ENCODE measurements at places on chromosomes 5 and 9.
A peak's percentile ranks its signal among the peaks of the same experiment; 100 is the strongest.

DNA sequence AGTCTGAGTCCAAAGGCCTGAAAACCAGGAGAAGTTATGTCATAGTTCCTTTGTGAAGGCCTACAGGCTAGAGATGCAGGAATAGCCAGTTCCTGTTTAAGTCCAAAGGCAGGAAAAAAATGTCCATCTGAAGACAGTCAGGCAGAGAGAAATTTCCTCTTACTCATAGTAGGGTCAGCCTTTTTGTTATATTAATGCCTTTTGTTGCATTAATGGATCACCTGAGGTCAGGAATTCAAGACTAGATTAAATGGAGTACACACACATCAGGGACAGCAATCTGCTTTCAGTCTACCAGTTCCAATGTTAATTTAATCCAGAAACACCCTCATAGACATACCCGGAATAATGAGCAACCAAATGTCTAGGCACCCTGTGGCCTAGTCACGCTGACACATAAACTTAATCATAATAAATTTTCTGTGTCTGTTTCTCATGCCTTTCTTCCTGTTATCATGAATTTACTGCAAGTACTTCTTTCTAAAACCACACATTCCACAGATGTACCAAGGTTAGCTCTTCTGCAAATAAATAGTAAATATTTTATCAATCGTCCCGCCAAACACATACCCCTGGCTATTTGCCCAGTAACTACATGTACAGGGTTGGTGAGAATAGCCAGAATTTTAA lies 703.9 kb downstream of the EFNA5 start:
- no peak for ATAC-seq

DNA sequence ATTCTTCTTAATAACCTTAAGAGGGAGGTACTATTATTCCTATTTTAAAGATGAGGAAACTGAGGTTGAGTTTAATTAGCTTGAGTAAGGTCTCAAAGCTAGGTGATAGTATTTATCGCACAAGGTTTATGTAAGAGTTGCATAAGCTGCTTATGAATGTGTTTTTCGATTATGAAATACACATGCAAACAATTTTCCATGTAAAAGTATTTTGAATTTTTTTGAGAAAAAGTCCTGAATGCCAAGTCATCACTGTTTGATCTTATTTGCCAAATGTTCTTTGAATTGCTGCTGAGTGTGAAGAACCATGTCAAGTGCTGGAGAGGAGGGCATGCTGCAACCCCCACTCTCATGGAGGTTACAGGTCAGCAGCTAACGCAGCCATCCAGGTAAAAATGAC lies 174.4 kb downstream of the CARTPT start:
- ATAC-seq: no peak

DNA sequence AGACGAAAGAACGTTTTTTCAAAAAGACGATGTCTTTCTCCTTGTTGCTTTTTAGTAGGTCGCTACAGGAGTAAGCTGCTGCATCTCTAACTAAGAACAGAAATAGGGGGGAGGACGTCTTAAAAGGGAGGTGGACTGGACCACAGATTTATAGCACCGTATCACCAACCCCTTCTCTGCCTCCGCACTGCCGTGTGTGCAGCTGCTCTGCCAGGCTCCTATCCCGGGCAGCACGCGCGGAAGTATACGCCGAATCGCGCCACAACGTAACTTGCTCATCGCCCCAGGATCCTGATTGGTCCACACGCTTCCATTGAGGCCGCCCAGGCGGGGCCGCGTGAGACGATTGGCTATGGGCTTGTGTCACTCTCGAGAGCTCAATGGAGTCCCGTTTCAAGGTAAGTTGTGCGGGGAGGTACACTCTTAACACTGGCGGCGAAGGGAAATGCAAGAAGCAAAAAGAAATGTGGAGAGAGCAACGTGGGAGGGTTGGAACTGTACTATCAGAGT lies at the start of gene ELAVL2:
ELAVL2 (minus strand) TSS at position 121 of the 510 bp plus-strand sequence. CDS start 64,006 bp downstream, outside the sequence.
- peak; percentile 98 for ATAC-seq

DNA sequence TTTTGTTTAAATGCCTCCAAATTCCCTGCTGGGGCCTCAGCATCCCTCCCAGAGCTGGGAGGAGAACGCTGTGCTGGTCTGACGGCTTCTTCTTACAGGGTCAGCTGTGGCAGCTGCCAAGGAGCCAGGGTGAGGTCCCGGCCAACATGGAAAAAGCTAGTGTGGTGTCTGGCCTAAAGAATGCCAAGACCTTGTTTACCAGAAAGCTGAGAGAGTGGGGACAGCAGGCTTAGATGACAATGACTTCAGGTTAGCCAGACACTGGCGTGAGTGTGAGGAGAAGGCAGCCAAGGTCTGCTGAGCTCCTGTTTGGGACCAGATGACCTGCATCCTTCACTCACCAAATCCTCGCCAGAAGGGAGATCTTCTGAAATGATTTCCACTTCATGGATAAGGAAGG lies 112.5 kb downstream of the CRB2 start:
- no peak for ATAC-seq

GRCh38 chr9:33446240-33446945 lies 1.0 kb downstream of the AQP3 start:
- ATAC-seq: peak; percentile 7

DNA sequence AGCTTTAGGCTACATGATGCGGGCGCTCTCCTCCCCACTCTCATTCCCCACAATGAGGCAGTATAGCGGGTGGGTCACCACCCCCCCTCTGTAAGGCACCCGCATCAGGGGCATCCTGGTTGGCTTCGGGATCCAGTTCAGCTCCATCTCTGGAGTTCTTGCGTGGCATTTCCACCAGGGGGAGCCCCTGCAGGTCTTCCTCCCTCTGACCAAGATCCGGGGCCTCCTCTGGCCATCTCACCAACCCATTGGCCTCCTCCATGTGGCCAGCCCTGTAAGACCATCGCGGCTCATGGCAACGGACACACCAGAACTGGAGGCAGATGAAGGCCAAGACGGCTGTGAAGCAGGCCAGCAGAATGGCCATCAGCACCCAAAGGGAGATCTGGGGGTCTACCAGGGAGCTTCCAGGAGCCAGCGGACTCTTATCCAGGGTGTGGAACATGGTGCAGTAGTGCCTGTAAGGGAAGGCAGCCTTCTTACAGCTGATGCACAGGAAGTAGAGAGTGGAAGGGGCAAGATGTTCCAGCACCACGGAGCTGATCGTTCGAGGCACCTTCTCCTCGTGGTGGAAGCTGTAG lies 77.0 kb downstream of the CYFIP2 start:
- peak; percentile 91 for ATAC-seq

- no peak for ATAC-seq
These were observed 2.9 kb downstream of the CDKN2A start for GRCh38 chr9:21991072-21991959.

DNA sequence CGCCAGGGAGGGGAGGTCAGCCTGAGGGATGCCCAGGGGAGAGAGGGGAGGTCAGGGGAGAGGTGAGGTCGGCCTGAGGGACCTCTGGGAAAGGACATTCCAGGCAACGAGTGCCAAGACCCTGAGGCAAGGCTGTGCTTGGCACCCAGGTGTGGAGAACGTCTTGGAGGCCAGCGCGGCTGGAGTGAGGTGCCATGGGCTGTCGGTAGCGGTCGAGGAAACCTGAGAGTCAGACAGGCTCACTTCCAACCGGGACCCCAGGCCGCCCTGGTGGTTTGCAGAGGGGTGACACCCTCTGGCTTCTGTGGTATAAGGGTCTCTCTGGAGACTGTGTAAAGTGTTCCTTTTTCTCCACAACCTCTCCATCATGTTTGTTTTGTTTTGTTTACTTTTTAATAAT lies 82.9 kb downstream of the CACNA1B start:
- ATAC-seq: no peak

DNA sequence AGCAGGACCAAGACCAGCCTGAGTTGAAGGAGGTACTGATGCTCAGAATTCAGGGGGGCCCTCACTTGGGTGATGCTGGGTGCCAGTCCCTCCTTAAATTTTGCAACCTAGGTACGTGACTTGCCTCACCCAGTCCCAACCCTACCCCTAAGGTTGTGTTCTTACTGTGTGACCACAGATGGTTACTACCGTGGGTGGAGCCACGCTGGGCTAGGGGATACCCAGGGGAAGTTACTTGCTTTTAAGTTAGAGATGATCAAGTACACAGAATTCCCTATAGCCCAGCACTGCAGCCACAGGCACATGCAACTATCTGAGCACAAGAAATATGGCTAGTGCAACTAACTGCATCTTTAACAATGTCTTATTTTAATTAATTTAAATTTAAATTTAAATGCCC lies 32.9 kb downstream of the NXNL2 start:
- ATAC-seq: no peak

DNA sequence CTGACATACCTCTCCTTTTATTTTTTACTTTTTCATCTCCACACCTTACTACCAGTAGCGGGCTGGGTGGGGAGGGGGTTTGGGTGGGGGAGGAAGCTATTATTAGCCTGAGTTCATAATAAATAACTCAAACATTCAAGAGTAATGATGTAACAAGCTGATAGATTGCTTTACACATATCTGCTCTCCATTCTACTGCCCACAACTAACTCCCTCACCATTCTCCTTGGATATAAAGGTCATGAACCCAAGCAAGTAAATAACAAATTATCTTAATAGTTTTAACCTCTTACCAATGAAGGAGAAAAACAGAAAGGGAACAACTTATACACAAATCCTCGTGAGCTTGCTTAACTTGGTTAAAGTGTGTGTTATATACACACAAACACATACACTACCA lies 15.4 kb downstream of the FBXL17 start:
- no peak for ATAC-seq

GRCh38 chr5:93598091-93599000 lies 15.3 kb downstream of the NR2F1 start:
- no peak for ATAC-seq

DNA sequence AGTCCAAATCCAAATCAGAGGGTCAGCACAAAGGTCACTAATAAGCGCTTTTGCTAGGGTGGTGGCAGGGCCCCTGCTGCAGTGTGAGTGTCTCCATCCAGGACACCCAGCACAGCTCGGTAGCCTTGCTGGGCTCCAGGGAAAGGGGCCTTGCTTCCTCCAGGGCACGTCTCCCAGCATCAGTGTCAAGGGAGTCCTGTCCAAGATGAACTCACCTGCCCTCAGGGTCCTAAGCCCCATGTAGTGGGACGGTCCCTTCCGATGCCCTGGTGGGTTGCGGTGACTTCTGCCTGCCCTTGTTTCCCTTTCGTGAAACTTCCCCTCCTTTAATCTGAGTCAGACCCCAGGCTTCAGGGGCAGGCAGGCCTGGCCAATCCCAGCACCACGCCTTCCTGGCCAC lies 101.7 kb downstream of the ZNF354C start:
- ATAC-seq: no peak

DNA sequence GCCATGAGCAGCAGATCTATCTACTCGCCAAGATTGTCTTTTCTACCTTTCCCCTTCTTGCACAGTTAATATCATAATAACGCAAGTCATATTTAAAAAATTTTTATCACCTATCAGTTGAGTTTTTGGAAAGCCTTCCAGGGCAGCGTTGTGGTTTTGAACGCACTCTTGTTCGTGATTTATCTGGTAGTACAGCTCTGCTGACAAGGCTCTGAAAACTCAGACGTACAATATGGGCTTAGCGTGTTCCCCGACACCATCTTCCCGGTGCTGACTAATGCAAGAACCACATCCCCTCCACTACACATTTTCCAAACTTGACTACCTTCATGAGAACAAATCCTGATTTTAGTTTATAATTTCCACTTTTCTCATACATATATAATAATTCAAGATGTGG lies 1.6 kb upstream of the NFIL3 start:
- ATAC-seq: no peak

GRCh38 chr9:129490583-129491486 lies 130.1 kb downstream of the C9orf50 start:
- ATAC-seq: no peak

DNA sequence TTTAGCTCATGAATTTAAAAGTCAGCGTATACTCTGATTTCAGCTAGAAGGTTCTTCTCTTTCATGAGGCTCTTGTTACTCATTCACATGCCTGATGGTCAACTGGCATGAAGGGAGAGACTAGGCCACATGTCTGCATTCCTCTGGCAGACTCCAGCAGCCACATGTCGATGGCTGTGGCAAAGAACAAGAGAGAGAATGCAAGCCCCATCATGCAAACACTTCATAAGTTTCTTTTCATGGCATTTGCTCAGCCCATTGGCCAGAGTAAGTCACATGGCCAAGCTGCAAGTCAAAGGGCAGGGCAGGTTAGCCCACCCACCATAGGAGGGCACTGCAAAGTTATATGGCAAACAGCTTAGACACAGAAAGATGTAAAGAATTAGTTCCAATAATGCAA lies 5.4 kb downstream of the KCNV2 start:
- ATAC-seq: peak; percentile 42

GRCh38 chr5:112787261-112787660 lies 49.6 kb downstream of the APC start:
- no peak for ATAC-seq

DNA sequence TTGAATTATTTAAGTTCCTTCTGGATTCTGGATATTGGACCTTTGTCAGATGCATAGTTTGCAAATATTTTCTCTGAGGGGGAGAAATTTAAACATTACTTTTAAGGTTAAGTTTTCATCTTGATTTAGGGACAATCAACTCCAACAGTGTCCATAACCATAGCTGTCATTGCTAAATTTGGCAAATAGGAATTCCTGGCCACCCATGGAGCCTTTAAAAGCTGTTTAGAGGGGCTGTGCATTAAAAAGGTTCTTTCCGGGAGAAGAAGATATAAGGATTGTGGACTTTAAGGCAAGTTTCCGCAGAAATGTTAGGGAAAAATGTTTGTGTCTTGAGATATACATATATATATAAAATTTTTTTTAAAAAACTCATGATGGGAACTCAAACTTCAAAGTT lies 339.7 kb downstream of the ADAMTS6 start:
- no peak for ATAC-seq

- ATAC-seq: no peak
These were observed 43.7 kb upstream of the ERCC6L2 start for GRCh38 chr9:95831810-95832209.

DNA sequence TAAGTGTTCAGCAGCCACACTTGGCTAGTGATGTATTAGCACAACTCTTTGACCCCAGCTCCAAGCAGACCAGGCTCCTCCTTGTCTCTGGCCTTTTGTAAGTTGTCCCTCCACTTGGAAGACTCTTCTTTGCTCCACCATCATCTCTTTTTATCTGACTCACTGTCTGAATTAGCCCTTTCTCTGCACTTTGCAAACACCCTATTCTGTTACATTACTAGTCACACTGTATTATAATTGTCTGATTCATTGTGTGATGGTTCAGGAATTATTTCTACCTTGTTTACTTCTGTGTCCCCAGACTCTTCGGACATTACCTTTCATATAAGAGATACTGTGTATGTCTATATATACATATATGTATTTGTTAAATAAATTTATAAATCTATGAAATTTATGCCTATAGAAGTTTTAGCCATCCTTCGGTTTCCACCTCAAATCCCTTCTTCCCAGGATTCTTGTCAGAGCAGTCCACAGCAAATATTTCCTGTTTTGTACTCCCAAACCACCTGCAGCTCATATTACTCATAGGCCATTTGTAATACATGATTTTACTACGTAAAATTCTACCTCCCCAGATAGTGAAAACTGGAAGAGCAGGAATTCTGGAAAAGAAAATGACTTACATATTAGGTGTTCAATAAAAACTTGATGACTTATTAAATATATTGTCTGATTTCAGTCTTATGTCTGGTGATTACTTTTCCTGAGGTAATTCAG lies 69.0 kb downstream of the MTAP start:
- no peak for ATAC-seq
